ENCODE measurements at places on chromosomes 11 and 22.

- no peak for DNase-seq
These were observed 82.8 kb upstream of the SNX19 start for GRCh38 chr11:130999086-130999485.

DNA sequence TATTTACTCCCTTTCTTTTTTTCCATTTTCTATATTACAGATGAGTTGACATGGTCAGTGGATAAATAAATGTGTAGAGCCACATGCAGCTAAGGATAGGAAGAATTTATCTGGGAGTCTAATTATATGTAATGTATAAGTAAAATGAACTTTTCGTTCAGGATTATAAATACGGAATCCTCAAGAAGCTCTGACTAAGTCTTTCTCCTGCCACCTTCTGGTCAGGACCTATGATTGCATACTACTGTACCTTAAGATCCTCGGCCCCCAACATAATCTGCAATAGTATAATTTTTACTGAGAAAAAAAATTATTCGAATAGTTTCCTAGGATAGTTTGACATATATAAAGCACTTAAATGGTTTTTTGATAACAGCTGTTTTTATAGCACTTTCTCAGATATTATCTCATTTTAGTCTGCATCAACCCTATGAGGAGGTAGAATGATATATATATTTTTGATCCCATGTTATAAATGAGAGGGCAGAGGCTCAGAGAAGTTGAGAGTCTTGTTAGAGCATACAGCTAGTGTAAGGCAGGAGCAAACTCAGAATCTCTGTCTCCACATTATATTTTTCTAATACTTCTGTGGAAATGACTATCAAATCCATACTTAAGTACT is 36.1 kb downstream of the CCDC90B start:
- no peak for DNase-seq

- DNase-seq = no peak
These were observed 812 bp downstream of the FADD start for GRCh38 chr11:70203751-70204465.

DNA sequence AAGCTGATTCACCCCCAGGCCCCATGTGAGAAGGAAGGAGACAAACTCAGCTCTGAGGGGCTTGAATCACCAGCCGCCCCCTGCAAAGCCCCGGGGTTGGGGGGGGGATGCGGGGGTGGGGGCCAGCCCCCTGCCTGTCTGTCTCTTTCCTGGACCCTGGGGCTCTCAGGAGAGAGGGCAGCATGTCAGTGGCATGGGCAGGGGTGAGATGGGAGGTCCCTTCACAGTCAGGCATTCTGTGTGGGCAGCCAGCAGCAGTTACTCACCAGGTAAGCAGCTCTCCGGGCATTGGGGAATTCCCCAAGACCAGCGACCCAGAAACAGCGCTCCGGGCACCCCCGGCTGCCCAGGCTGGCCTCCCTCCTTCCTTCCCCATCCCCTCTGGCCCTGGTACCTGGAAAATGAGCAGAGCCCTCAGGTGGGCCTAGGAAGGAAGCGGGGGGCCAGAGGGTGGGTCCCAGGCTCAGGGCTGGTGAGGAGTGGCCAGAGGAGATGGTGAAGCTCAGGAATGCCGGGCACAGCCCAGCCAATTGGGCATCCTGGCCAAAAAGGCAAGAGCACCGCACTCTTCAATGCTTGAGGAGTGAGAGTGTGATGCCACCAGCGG is 4.2 kb upstream of the LIF start:
- no peak for DNase-seq

- no peak for DNase-seq
These were observed at the start of gene OAF for GRCh38 chr11:120210626-120211521. Gene OAF, plus strand, starts transcription at chr11:120211032. Its CDS starts 248 bp downstream, at chr11:120211280.
